ENCODE measurements at places on chromosomes 7 and 10. TPM values are rescaled to one million over a fixed set of nuclear protein-coding genes. Genes with fewer than 3 reads are reported as not detected.

- DNase-seq, result no peak
- no peaks in the 10 kb centered on the region for H3K27me3 ChIP-seq
- H3K27ac ChIP-seq, result no peak overlapping the region
- H3K4me3 ChIP-seq, result no peak overlapping the region
- peaks cover 8% of the 10 kb centered on the region for H3K4me1 ChIP-seq
- H3K36me3 ChIP-seq, result no peaks in the 10 kb centered on the region
These were observed 3.5 kb downstream of the GRIFIN start for GRCh38 chr7:2472739-2473138.

Gene H2BK1
- total RNA-seq, result not detected

Gene LIPJ
- total RNA-seq, result not detected

DNA sequence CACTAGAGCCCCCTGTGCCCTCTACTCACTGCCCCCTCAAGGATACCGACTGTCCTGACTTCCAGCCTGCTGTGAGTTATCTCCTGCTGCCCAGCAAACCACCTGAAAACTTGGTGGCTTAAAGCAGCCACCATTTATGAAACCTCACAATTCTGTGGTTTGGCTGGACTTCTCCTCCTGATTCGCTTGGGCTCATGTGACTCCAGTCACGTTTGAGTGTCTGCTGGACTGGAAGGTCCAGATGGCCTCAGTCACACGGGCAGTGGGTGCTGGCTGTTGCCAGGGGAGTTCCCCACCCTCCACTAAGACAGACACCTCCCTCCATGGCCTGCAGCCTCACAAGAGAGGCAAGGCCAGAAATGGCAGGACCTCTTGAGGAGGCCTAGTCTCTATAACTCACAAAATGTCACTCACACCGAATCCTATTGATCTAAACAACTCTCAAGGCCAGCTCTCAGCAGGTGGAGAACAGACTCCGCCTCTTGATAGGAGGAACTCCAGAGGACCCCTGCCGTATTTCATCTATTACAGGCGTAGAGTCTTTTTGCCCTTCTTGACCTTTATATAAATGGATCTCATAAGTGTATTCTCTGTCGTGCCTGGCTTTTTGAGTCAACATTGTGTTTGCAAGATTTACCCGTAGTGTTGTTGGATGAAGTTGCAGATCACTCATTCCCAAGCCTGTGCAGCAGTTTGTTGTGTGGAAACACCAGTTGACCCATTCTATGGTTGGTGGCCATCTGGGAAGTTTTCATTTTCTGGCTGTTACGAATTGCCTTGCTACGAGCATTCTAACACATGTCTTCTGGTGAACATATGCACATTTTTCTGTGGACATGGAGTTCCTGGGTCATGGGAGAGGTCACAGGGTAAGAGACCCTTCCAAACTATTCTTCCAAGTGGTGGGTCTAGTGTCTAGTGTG lies 48.3 kb downstream of the ZMIZ1 start:
- H3K27ac ChIP-seq, result no peak overlapping the region
- H3K36me3 ChIP-seq, result no peaks in the 10 kb centered on the region
- H3K4me3 ChIP-seq, result no peak overlapping the region
- H3K4me1 ChIP-seq, result no peaks in the 10 kb centered on the region

GRCh38 chr10:24674892-24675632 lies 48.6 kb downstream of the ARHGAP21 start:
- no peak overlapping the region for H3K4me3 ChIP-seq
- no peaks in the 10 kb centered on the region for H3K27me3 ChIP-seq
- H3K36me3 ChIP-seq, result no peaks in the 10 kb centered on the region

- H3K27me3 ChIP-seq, result no peaks in the 10 kb centered on the region
- no peaks in the 10 kb centered on the region for H3K4me1 ChIP-seq
- H3K4me3 ChIP-seq, result no peak overlapping the region
- no peak overlapping the region for H3K27ac ChIP-seq
These were observed 21.2 kb downstream of the BMPER start for GRCh38 chr7:33926535-33926934.

GRCh38 chr10:116476461-116476860 lies 48.8 kb downstream of the PNLIPRP3 start:
- H3K27me3 ChIP-seq, result no peaks in the 10 kb centered on the region
- no peak overlapping the region for H3K4me3 ChIP-seq
- no peaks in the 10 kb centered on the region for H3K36me3 ChIP-seq
- H3K4me1 ChIP-seq, result no peaks in the 10 kb centered on the region
- H3K27ac ChIP-seq, result no peak overlapping the region

Gene TMEM196
- not detected for total RNA-seq

Gene CALML3
- total RNA-seq, result not detected

DNA sequence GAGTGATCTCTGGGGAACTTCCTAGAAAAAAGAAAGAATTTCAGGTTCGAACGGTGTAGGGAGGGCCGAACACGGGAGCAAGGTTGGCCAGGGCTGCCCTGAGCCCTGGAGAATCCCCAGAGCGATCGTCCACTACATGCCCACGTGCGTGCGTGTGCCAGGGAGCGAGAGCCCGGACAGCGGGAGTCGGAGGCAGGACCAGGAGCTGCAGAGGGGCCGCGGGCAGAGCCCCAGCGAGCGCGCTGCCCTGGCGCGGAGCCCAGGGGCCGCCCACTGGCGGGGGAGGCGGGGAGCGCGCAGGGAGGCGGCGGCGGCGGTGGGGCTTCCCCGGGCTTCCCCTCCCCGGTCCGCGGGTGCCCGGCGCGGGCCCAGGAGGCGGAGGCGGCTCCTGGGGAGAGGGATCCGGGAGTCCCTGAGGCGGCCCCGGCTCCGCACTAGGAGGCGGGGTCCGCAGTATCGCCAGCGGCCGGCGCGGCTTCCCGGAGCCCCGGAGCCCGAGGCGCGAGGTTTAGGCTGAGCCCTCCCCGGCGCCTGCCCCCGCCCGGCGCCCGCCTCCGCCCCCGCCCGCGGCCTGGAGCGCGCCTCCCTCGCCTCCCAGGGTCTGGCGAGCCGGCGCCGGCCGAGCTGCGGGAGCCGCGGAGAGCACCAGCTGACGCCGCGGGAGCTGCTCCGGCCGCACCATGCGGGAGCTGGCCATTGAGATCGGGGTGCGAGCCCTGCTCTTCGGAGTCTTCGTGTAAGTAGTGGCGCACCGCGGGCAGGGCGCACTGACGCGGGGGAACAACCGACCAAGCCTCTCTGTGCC lies at the start of gene PLPP4:
Gene PLPP4 (plus strand): TSS at position 602 of the 805 bp plus-strand sequence. CDS start 79 bp downstream, at position 681.
- H3K27ac ChIP-seq, result no peak within 1 kb of the TSS
- H3K4me1 ChIP-seq, result peaks cover 7% of the 10 kb centered on the region
- no peaks in the 10 kb centered on the region for H3K36me3 ChIP-seq

DNA sequence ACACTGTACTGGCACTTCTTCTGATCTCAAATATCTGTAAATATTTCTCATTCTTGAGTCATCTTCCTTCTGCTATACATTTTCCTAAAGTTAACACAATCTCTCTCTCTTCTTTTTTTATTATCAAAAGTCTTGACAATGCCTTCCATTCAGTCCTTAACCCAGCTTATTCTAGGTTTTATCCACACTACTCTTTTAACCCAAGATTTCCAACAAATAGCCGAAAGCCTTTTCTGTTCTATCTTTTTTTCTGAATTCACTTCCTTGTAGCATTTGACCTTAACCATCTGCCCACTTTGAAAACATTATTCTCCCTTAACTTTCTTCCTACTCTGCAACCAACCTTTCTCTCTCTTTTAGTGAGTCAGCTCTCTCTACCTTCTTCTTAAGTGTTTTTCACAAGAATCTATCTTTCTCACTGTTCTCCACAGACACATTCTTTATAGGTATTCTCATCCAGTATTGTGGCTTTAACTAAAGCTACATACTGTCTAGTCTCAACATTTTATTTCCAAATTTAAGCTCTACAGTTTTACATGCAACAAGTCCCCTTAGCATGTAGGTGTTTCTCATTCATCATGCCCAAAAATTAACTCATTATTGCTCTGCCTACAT lies 915.6 kb downstream of the KCNMA1 start:
- no peaks in the 10 kb centered on the region for H3K4me1 ChIP-seq
- no peaks in the 10 kb centered on the region for H3K27me3 ChIP-seq
- no peak for DNase-seq
- H3K27ac ChIP-seq, result no peak overlapping the region
- no peak overlapping the region for H3K4me3 ChIP-seq
- H3K36me3 ChIP-seq, result no peaks in the 10 kb centered on the region

Gene FEZF1
- not detected for total RNA-seq

DNA sequence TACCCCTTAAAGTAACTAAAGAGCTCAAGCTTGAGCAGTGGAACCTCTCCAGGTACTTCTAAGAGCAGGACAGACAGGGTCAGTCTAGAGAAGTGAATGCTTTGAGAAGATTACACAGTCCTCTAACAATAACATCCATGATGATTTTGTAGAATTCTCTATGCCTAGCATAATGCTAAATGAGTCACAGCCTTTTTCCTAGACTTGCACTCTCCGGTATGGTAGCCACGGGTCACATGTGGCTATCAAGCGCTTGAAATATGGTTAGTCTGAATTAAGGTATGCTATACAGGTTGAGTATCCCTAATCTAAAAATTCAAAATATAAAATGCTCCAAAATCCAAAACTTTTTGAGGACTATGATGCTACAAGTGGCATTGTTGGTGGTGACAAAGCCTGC lies 166.6 kb upstream of the MKLN1 start:
- no peak for DNase-seq
- no peaks in the 10 kb centered on the region for H3K36me3 ChIP-seq
- H3K27ac ChIP-seq, result no peak overlapping the region
- H3K27me3 ChIP-seq, result no peaks in the 10 kb centered on the region
